ENCODE measurements at places on chromosomes 1 and 21.

GRCh38 chr1:39145331-39145965, 59.0 kb upstream of the MACF1 start:
- DNase-seq, result peak; percentile 34

GRCh38 chr1:107963601-107964335, 1.2 kb downstream of the VAV3 start:
- peak; percentile 16 for DNase-seq

DNA sequence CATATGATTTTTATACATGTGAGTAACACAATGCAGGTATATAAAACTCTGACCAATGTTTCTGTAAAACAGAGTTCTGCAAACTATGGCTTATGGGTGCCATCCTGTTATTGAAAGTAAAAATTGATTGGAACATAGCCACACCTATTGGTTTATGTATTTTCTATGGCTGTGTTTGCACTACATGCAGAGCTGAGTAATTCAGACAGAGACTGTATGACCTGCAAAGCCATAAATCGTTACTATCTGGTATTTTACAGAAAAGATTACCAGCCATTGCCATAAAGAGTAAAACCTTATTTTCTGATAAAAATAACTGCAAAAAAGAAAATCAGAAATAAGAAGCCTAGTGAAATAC, 13.1 kb downstream of the GBP1 start:
- no peak for DNase-seq

GRCh38 chr1:231871878-231872277, 245.3 kb downstream of the DISC1 start:
- DNase-seq, result no peak

GRCh38 chr1:100364697-100365096, 12.4 kb downstream of the CDC14A start:
- DNase-seq, result no peak

- peak; percentile 25 for DNase-seq
These were observed 60.4 kb downstream of the DIP2A start for GRCh38 chr21:46518983-46519583.

- peak; percentile 96 for DNase-seq
These were observed 12.5 kb upstream of the SPSB1 start for GRCh38 chr1:9280015-9280860.

GRCh38 chr1:54132495-54132894, 20.3 kb downstream of the CDCP2 start:
- DNase-seq, result peak; percentile 51

GRCh38 chr1:29736582-29737188, 500.4 kb downstream of the PTPRU start:
- DNase-seq, result peak; percentile 56

DNA sequence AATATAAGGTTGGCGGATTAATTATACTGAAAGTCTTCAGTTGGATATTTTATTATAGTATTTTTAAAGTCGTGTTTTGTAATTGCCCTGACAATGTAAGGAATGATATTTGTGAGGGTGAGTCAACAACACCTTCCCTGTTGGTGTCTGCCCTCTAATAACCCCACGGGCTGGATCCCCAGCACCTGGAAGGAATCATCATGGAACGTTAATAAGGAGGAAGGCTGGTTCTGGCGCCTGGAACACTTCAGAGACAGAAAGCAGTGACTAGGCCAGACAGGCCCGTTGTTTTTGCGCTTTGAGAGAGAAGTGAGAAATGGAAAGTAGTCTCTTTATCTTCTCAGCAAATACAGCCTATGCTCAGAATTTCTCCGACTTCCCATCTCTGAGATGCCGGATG, 31.6 kb downstream of the TEX35 start:
- peak; percentile 45 for DNase-seq

- peak; percentile 86 for DNase-seq
These were observed 37.1 kb upstream of the KANK4 start for GRCh38 chr1:62356257-62356835.

DNA sequence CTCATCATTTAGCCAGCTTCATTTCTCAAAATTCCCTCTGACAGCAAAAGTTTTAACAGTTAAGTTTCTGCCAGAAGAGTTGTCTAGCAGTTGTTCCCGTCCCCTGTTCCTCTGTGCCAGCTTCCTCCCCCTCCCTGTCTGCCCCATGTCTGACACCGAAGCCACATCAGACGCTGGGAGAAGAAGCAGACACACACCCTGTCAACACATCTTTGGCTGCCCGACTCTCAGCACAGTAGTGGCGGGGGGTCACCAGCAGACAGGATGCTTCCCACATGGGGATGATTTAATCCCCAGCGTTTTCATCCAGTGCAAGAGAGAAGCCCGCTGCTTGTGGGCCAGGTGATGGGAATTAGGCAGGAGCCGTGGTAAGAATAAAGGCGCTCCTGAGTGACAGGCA, 379.4 kb upstream of the RUNX1 start:
- peak; percentile 90 for DNase-seq

GRCh38 chr1:172774561-172774960, 115.7 kb downstream of the FASLG start:
- peak; percentile 6 for DNase-seq

DNA sequence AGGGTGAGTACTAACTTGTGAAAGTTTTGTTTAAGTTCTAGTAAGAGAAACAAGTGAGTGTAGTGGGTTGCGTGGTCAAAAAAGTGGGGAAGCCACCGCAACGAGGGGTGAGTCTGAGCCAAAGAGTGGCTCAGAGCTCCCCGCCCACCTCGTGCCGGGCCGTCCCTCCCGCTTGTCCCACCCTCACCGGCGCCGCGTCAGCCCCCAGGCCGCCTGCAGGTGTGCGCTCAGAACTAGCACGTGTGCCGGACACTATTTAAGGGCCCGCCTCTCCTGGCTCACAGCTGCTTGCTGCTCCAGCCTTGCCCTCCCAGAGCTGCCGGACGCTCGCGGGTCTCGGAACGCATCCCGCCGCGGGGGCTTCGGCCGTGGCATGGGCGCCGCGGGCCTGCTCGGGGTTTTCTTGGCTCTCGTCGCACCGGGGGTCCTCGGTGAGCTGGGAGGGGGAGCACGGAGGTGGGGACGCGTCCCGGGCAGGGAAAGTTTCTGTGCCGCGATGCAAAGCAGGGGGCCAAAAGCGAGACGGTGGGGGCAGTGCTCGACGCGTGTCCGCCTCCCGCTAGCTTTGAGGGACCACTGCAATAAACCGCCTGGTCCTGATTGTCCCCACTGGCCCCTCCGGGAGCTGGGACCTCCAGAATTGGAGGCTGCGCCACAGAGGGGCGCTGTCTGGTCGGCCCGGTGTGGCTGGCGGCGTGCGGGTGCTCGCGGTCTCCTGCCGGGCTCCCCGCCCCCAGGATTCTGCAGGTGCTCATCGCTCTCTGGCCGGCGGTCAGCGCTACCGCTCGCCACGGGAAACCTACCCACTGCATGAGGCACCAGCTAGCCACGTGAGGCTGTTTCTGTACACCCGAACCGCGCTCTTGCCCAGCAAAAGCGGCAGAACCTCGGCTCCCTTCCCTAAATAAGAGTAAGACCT, at the start of gene CR2:
TSS of gene CR2 (plus strand) at position 283 of the 919 bp plus-strand sequence. CDS start at position 374, 91 bp downstream.
- no peak for DNase-seq

DNA sequence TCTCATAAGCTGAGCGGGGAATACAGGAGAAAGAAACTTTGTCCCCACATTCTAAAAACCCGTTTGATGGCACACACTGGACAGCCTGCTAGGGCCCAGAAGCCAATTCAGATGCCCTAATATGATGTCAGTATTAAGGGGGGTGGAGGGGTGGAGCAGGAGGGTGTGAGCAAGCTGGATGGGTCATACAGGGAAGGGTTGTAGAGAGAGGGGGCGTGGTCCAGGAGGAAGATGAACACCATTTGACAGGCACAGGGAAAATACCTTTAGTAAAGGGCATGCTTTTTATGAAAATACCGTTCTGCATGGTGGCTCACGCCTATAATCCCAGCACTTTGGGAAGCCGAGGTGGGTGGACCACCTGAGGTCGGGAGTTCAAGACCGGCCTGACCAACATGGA, 6.0 kb downstream of the TARS2 start:
- DNase-seq, result no peak

GRCh38 chr21:35850542-35851103, 209.7 kb downstream of the SETD4 start:
- DNase-seq, result peak; percentile 38

- no peak for DNase-seq
These were observed 12.6 kb downstream of the ZYG11B start for GRCh38 chr1:52738893-52739292.

DNA sequence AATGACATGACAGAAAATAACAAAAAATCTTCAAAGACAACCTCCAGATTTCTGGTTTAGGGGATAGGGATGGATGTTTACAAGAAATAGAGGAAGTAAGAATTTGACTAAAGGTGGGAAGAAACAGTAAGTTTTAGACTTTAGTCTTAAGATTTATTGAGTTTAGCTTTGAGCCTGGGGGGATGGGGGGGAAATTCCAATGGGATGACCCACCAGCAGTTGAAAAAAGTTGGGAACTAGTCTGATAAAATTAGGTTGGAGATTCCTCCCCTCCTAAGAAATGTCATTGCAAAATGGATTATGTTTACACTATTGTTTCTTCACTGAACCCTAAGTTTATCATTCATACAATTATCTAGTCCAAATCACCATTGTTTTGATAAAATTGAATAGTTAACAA, 28.4 kb downstream of the WDR26 start:
- DNase-seq, result peak; percentile 55

GRCh38 chr1:195960580-195960979, 647.7 kb downstream of the KCNT2 start:
- DNase-seq, result no peak

- DNase-seq, result peak; percentile 17
These were observed 25.2 kb upstream of the EXO1 start for GRCh38 chr1:241822846-241823245.

- DNase-seq, result peak; percentile 79
These were observed 43.0 kb downstream of the ATP6V1G3 start for GRCh38 chr1:198497326-198498102.

GRCh38 chr1:156821801-156822200, 5.2 kb upstream of the SH2D2A start:
- peak; percentile 73 for DNase-seq

DNA sequence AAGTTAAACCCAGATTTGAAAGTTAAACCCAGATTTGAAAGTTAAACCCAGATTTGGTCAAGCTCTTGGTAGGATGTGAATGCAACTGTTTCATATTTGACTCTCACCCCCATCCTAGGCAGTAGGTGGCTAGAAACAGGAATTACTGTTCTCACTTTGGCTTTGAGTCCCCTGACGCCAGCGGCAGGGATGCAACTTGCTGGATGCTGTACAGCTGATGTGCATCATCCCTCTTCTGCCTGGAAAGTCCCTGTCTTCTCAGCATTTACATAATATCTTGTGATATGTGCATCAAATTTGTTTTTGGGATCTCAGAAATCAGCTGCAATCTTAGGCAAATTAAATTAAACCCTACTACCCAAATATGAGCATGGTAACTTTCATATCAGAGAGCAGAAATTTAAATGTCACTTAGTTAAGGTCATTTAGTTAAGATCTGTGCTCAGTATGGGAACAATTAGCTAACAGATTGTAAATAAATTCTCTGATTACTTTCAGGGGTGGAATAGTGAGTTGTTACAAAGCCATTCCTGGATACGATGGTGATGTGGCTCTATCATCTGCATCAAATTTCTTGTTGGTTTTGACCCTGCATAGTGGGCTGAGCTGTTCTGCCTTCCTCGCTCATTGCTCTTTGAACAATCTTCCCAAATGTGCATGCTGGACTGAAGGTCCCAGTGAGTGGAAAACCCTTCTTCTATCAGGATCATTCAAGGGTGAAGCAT, 6.8 kb upstream of the HAO2 start:
- no peak for DNase-seq

DNA sequence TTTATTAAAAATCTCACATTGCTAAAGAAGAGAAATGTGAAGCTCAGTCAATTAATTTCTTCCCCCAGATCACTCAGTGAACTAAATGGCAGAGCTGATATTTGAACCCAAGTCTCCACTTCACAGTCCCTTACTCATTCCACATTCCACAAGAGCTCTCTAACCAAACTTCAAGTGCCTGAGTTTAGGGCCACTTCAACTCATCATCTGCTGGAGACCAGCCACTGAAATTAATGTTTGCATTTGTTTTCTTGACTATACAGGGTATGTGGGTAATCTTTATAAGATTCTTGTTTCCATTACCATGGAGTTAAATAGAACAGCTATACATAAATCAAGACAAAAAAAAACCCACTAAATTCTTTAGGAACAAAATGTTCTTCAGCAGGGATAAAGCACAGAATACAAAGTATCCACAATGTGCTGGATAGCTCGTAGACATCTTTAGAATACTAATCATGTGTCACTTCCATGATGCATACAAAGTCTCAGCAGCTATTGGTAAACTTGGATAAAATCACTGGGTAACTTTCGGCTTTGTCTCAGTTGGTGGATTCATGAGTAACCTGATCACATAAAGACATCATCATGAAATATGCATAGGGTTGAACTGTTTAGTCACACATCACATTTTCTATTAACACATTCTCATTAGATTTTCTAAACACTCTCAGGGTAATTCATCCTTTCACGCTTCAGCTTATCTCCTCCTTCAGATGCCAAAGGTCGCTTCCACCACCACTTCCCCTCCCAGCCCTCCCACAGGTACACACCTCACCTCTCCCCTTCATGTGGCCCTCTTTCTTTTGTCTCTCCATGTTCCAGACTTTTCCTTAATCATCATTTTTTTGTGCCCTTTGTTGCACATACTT, 89.8 kb downstream of the LRRC53 start:
- DNase-seq, result peak; percentile 65

DNA sequence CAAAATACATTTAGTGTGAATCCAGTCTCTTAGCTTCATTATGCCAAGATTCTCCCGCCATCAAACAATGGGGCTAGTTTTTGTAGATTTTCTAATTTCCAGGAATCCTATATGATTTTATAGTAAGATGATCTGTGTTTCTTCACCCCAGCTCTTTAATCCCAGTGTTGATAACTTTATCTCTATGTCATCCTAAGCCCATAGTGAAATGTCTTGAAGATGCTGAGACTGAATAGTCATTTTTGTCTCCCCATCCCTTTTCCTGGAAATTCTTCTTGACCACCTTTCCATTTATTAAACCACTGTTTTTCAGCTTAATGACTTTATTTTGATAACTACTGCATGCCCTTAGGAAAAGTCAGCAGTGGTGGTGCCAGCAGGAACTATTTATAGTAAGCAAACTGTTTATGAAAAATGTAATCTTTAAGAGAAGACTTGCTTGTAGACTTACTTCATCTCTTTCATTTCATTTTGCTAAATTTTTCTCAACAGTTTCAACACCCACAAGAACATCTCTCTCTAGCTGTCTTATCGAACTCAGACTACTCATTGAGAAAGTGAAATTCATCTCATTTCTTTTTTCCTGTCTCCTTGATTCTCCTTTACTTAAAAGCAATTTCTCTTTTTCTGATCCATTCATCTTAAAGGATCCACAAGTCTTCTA, 116.6 kb downstream of the NTMT2 start:
- DNase-seq, result peak; percentile 74

DNA sequence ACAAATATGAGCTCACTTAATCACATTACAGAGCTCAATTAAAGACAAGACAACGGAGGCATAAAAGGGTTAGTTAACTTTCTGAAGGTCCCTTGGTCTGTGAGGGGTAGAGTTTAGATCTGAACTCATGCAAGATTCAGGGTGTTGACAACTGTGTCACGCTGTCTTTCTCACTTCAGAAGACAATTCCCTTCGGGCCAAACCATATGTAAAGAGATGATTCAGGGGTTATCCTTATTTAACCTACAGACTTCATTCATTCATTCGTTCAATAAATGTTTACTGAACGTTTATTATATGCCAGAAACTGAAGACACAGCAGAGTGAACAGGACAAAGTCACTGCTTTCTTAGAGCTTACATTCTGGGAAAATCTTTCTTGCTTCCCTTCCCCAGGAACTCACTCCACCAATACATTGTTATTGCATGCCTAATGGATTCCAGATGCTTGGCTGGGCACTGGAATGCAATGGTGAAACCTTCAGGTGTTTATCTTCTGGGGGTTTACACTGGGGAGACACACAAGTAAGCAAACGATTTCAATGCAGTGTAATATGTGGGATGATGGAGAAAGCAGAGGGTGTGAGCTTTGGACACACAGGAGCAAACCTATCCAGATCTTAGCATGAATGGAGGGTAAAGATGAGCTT, 6.4 kb downstream of the XCL1 start:
- DNase-seq, result peak; percentile 70

Data from fibroblast of skin of right biceps (primary cell).